Lung microvascular endothelial cell (primary cell): ENCODE measurements at places on chromosomes 1 and 21. TPM values are rescaled to one million over a fixed set of nuclear protein-coding genes. Genes with fewer than 3 reads are reported as not detected.

The SYT14 gene
- under 0.01 TPM in 1 of 2 replicates, not detected in the other for total RNA-seq

The TCEA3 gene
- 0.20 and 0.22 TPM in 2 replicates for total RNA-seq

The FCRL4 gene
- not detected in 2 replicates for total RNA-seq

The RNF186 gene
- total RNA-seq, result not detected in 2 replicates

The BCAN gene
- not detected in 2 replicates for total RNA-seq

The OR2M3 gene
- total RNA-seq, result not detected in 2 replicates

The SYF2 gene
- total RNA-seq, result 27.9 and 31.2 TPM in 2 replicates

The OR2L8 gene
- not detected in 2 replicates for total RNA-seq

The EPRS1 gene
- 84.8 and 101 TPM in 2 replicates for total RNA-seq

The CFAP107 gene
- not detected in 2 replicates for total RNA-seq

The MOB3C gene
- 6.3 and 10.3 TPM in 2 replicates for total RNA-seq

The HCRTR1 gene
- total RNA-seq, result 1.5 and 5.4 TPM in 2 replicates

The PLA2G2C gene
- not detected in 2 replicates for total RNA-seq

The CACNA1S gene
- total RNA-seq, result not detected in 2 replicates

The APP gene
- total RNA-seq, result 760 and 1,326 TPM in 2 replicates

The TRIM58 gene
- under 0.01 and 0.22 TPM in 2 replicates for total RNA-seq

The MRPS21 gene
- total RNA-seq, result 42.9 and 51.6 TPM in 2 replicates

The HTR1D gene
- total RNA-seq, result under 0.01 and 0.22 TPM in 2 replicates

The PRKAA2 gene
- 1.7 and 4.0 TPM in 2 replicates for total RNA-seq

The FCGR3B gene
- not detected in 2 replicates for total RNA-seq

The SLAMF8 gene
- not detected in 2 replicates for total RNA-seq

The PERM1 gene
- not detected in 2 replicates for total RNA-seq

The IVL gene
- not detected in 2 replicates for total RNA-seq

The ZFP69B gene
- 0.60 and 0.65 TPM in 2 replicates for total RNA-seq

The CLEC20A gene
- total RNA-seq, result not detected in 2 replicates

The FGR gene
- under 0.01 and 0.20 TPM in 2 replicates for total RNA-seq

The FAM72D gene
- 0.40 and 0.87 TPM in 2 replicates for total RNA-seq

The LRRIQ3 gene
- under 0.01 and 0.22 TPM in 2 replicates for total RNA-seq

The FOXO6 gene
- not detected in 2 replicates for total RNA-seq

The EFNA1 gene
- 127 and 129 TPM in 2 replicates for total RNA-seq

The MRPL9 gene
- 89.7 and 112 TPM in 2 replicates for total RNA-seq

The SLC45A1 gene
- total RNA-seq, result 0.44 and 1.2 TPM in 2 replicates

The ASCL5 gene
- total RNA-seq, result not detected in 2 replicates

The MATN1 gene
- under 0.01 TPM in 2 replicates for total RNA-seq

The MAP10 gene
- total RNA-seq, result 0.44 and 0.60 TPM in 2 replicates

The CHML gene
- 8.9 and 9.9 TPM in 2 replicates for total RNA-seq

The PCAT6 gene
- total RNA-seq, result not detected in 2 replicates

The SEMA6C gene
- total RNA-seq, result 4.8 and 12.7 TPM in 2 replicates

The EPS15 gene
- total RNA-seq, result 51.2 and 83.1 TPM in 2 replicates

The SELL gene
- total RNA-seq, result under 0.01 and 0.22 TPM in 2 replicates

The ACKR1 gene
- total RNA-seq, result under 0.01 TPM in 1 of 2 replicates, not detected in the other

The TNNT2 gene
- not detected in 2 replicates for total RNA-seq

The GJA9 gene
- total RNA-seq, result not detected in 2 replicates

The SPRR2E gene
- not detected in 2 replicates for total RNA-seq
